ENCODE measurements at places on chromosomes 5 and 9.

GRCh38 chr5:43161244-43161643 is 30.8 kb upstream of the NIM1K start:
- no peak for DNase-seq

- no peak for DNase-seq
Observed at GRCh38 chr9:134848504-134848903, 32.1 kb upstream of the FCN2 start.

- DNase-seq, result no peak
Observed at GRCh38 chr5:1516615-1517601, 6.9 kb downstream of the LPCAT1 start.

DNA sequence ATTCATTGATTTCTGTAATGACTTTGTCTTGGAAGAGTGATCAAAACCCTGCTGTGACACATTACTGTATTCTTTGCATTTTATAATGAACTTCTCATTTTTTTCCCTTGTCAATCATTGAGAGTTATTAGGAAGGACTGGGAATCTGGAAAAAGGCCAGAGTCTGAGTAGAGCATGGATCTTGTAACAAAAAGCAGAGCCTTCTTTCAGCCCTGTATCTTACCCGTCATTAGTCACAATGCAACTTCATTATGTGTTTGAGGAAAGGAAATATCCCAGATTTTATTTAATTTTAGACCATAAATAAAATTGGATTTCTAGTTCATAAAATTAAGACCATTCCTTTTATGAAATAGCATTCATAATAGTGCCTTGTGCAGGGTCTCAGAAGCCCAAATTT is 131.4 kb downstream of the ARHGEF28 start:
- DNase-seq, result no peak

- DNase-seq, result no peak
Observed at GRCh38 chr5:87231037-87231808, 36.5 kb upstream of the RASA1 start.

DNA sequence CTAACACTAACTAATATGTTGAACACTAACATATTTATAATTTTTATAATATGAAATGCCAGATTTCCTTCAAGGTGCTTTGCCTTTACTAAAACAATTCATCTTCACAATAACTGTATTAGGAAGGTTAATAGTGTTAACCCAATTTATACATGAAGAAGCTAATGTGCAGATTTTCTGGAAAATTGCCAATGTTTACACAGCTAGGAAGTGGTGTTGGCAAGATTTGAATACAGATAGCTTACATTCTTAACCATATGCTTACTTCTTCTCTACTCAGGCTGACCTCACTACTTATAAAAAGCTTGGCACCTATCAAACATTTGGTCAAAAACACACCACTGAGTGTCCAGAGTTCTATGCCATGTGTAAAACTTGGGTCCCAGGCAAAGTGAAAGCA is 445.4 kb upstream of the ITGA1 start:
- DNase-seq, result no peak

DNA sequence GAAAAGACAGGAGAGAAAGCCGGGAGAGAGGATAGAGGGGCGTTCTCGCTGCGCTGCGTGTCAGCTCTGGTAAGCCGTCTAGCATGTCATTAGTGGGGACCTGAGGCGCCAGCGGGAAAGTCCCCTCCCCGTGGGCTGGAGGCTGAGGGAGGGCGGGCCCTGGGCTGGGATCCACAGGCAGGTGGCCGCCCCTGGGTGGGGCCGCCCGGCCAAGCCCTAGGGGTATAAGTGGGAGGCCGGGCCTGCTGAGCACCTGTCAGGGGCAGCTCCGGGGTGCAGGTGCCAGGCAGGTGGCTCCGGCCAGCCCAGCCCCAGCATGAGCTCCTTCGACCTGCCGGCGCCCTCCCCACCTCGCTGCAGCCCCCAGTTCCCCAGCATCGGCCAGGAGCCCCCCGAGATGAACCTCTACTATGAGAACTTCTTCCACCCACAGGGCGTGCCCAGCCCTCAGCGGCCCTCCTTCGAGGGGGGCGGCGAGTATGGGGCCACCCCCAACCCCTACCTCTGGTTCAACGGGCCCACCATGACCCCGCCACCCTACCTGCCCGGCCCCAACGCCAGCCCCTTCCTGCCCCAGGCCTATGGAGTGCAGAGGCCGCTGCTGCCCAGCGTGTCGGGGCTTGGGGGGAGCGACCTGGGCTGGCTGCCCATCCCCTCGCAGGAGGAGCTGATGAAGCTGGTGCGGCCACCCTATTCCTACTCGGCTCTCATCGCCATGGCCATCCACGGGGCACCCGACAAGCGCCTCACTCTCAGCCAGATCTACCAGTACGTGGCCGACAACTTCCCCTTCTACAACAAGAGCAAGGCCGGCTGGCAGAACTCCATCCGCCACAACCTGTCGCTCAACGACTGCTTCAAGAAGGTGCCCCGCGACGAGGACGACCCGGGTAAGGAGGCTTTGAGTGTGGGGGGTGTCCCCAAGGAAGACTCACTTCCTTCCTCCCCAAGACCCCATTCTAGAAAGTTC is at the start of gene FOXI1:
TSS of gene FOXI1 (plus strand) at position 256 of the 970 bp plus-strand sequence. CDS start at position 317, 61 bp downstream.
- no peak for DNase-seq

DNA sequence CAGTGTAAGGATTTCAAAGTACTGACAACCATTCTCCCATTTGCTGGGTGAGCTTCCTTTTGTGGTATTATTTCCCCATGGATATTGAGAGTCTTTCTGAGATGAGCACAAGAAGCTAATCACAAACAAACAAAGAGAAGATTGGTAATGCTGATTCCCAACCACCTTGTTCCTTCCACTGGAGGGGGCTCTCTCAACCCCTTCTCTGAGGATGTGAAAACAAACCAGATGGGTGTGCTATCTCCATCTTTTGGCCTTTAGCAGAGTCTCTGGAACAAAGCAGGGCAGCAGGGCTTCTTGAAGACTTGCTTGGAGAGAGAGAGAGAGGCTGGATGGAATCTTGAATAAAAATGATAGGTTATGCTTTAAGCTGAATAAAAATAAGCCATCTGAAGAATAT is 576.7 kb upstream of the ZNF462 start:
- no peak for DNase-seq

- no peak for DNase-seq
Observed at GRCh38 chr9:126415741-126416370, 89.2 kb downstream of the MVB12B start.

DNA sequence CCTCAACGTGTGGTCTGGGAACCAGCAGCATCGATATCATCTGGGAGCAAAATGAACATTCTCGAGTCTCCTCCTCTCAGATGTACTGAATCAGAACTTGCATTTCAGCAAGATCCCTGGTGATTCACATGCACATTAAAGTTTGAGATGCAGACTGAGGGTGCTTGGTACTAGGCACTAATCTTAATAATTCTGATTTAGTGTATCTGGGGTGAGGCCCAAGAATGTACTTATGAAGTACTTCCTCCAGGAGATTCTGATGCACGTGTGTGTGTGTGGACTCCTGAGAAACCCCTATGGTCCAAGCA is 56.2 kb upstream of the EQTN start:
- DNase-seq, result no peak

- no peak for DNase-seq
Observed at GRCh38 chr5:127352068-127352467, 61.5 kb downstream of the MEGF10 start.

DNA sequence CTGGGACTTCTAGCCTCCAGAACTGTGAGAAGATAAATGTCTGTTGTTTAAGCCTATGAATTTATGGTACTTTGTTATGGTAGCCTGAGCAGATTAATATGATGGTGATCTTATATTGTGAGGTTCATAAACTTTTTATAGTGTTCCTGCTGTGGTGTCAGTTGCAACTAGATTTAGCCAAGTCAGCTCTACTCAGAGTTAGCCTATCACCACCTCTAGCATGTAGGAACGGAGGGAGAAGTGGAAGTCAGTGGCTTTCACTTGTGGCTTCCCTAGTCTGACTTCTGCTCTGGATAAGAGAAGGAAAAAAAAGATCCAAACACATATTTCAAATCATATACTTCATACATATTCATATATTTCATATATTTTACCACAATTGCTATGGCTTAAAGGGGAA is 6.6 kb downstream of the POC5 start:
- DNase-seq, result no peak
